Myocyte (in vitro differentiated cells): ENCODE measurements at places on chromosomes 1 and 21.

DNA sequence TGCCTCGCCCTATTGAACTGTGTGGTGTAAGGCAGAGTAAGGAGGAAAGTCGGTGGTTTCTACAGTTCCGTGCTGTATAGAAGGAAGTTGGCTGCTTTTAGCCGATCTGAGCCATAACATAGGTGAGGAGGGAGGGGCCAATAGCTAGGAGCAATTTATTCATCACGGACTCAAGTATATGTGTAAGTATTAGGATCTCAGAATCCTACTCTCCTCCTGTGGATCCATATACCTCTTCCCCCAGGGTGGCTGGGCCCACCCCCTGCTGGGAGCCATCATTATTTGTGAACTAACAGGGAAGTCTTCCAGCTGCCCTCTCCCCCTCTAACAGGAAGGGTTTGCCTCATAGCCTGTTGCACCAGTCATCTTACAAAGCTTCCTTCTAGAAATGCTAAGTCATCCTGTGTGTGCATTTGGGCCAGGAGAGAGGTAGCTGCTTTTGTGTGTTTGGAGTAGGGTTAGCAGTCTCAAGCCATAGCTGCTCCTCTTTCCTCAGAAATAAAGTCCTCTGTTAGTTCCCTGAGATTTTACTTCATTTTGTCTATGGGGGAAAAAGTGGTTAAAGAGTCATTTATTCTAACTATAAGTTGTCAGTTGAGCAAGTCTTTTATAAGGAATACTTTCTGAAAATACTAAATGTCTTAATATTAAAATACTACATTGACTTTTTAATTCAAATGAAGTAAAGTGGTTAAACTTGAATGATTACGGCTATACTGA is 14.9 kb upstream of the CENPS start:
- DNase-seq, result peak; percentile 22

DNA sequence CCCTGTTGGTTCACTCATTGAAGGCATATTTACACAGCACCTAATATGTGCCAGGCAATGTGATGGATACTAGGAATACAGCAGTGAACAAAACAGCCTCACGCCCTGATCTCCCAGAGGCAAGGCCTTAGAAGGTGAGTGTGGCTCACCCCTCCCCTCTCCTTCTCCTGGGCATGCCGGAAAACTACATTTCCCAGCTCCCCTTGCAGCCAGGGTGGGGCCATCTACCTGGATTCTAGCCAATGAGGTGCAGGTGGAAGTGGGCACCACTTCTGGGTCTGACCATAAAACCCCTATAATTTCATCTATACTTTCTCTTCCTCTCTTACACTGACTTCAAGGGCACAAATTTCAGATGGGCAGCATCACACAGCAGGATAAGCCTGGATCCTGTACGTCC is 63.8 kb downstream of the FBXO2 start:
- no peak for DNase-seq

DNA sequence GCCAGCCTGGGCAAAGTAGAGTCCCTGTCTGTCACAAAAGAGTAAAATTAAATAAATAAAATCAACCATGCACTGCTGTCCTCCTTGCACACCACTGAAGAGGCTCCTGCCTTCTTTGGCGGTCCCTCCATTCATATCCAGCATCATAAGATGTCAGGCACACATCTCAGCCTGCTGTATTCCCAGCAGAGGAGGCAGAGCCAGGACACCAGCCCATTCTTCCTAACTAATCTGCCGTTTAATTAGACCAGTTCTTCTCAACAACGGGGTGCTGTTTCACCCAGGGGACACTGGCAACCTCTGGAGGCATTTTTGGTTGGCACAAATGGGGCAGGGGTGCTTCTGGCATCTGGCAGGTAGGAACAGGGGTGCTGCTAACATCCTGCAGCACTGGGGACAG is 119.7 kb downstream of the ETS2 start:
- DNase-seq, result no peak

DNA sequence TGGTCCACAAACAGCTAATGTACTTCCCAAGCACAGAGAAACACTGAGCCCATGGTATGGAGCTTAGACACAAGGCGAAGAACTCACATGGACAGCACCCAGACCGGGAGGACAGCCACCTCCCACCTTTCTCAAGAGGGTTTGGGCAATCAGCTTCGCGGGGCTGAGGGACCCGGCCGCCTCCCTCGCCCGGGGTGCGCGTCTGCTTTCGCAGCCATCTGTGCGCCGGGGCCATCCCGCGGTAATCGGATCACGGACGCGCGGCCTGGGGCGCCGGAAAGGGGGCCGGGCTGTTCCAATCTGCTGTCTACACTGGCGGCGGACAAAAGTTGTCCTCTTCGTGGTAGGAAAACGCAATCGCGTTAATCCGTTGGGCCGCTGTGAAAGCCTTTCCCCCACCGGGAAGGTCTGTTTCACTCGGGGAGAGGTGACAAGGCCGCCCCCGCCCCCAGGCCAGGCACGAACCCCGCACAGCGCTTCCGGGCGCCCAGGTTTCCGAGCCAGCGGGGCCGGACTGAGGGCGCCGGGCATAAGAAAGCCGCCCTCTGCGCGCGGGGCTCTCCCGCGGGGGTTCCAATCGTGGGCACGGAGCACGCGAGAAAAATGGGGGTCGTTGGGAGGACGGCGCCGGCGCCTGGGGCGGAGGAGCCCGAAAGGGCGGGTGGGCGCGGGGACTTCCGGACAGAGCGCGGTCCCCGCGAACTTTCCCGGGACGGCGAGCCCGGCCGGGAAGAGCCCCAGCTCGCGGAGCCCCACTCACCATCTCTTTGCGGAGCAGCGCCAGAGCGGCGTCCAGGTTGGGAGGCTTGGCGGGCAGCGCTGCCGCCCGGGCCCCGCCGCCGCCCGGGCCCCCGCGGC is 664 bp downstream of the FAM89A start:
- peak; percentile 11 for DNase-seq

DNA sequence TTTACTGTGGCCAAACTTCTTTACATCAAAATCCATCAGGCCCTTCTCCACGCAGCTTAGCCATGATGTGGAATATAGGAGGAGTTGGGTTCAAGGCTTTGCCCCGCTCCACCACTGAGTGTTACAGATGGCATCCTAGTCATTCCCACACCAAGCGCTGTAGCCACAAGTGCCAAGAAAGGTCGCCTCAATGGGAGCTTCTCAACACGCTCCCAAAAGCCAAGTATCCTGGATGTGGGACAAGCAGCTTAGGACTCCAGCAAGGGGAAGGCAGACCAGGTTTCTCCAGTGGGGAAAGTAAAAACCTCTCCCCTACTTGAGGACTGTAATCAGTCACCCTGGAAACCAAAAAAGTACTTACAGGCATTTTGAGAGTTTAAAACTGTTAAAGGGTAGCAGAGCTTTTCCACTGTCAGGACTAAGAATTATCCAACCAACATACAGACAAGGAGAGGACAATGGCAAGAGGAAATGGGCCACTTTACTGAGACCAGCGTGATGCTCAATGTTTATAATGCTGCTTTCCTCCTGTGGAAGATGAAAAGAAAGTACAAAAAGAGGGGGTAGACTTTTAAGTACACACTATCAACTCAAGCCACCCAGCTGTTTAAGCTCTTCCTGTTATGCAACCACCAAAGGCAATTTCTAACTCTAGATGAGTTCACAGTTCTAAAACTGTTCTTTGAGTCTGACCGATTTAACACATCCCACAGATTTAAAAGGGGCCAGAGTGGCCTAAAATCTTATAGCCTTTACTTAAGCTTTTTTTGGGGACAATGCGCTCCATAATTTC is 120.7 kb upstream of the KRTAP19-8 start:
- peak; percentile 77 for DNase-seq

- peak; percentile 45 for DNase-seq
These were observed 20.1 kb downstream of the CFHR5 start for GRCh38 chr1:196997423-196997822.

DNA sequence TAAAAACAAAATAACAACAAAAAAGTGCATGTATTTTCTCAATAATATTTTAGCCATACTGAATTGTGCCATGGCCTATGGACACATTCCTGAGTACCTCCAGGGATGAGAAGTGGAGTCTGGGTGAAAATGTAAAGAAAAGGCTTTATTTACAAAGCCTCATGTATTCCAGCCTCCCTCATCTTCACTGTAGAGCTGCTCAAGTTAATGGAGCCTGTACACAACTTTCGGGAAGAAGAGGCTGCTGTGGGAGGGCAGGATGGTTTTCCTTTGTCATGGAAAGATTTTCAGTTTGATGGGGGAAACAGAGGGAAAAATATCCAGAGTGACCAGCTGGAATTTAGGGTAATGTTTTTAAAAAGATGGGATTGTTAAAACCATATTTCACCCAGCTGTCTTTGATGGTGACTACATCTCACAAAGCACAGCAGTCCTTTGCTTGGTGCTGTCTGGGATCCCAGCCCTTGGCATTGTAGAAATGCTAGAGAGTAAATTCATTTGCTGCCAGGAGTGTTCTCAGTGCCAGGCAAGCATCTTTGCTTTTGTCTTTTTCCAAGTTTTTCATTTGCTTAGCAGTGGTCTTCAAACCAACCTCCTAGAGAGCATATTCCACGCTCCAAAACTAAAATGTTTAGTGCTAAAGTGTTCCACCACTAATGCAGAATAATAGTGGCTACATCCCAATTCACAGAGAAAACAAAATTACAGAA is 54.9 kb downstream of the DPT start:
- DNase-seq, result no peak

DNA sequence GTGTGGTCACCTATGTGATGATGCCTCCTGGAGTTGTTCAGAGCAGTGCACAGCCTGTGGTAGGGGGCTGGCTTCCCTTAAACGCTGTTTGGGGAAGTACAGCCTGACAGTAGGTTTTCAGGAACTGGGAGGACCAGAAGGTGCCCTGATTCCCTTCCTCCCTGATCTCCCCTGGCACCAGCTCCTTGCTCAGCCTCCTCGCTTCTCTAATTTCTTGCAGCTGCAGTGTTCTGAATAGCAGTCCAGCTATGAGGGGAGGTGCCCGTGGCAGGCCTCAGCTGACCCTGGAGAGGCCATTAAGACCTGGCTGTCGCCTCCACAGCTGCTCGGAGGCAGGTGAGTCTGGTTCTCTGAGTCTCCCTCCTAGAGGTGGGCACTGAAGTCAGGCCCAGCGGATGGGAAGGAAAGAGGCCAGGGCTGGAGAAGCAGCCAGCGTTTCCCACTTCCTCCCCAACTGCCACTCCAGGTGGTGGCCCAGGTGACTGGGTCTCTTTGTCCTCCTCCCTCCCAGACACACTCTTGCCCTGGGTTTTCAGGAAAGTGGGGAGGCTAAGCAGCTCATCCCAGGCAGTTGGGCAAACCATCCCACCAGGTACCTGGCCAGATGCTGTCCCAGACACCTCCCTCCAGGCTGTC is 52.0 kb upstream of the RPL11 start:
- no peak for DNase-seq

DNA sequence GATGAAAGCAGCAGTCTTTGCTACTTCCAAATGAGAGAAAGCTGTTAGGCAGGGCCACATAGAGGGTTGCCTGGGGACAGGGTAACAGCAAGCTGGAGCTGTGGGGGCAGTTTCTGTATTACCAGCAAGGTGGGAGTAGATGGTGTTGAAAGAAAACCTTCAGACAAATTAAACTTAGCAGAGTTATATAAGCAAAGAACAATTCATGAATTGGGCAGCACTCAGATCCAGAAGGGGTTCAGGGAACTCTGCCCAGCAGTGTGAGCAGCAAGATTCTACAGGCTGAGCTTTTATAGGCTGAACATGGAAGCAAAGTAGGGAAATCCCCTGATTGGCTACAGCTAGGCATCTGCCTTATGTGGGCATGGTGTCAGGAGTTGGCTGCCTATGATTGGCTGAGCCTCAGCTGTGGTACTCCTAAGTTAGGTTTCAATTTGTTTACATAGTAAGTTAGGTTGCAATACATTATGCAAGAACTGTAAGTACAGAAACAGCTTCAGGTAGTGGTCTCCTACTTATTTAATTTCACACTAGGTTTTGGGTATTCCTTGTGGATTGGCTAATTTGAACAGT is 64.1 kb upstream of the TMPRSS2 start:
- no peak for DNase-seq

GRCh38 chr1:212313616-212314015 is 28.4 kb downstream of the PPP2R5A start:
- DNase-seq, result peak; percentile 73

GRCh38 chr1:119635811-119636390 is 12.2 kb downstream of the ZNF697 start:
- DNase-seq, result no peak

GRCh38 chr1:209929751-209930150 is 8.3 kb upstream of the SYT14 start:
- DNase-seq, result no peak

- DNase-seq, result no peak
These were observed 56.4 kb downstream of the ELK4 start for GRCh38 chr1:205575294-205575885.

DNA sequence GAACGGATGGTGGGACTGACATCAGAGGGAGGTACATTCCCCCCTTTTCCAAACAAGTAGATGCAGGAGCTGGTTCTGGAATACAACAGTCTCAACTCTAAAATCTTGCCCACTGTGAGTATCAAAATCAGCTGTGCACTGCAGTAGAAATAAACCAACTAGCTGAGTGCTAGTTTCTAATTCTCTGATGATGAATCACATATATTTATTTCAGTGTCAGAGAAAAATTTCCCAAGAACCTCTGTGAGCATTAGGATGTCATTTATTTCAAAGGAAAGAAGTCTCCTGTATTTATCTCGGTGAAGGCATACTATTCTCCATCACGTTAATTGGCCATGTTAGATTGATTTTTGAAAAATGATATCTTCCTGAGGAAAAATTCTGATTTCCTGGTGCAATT is 67.1 kb downstream of the LHX9 start:
- DNase-seq, result peak; percentile 48

- no peak for DNase-seq
These were observed at the start of gene C1QC for GRCh38 chr1:22643381-22643780. Gene C1QC (plus strand): TSS chr1:22643633. CDS start chr1:22644024, 391 bp downstream.

- no peak for DNase-seq
These were observed 980 bp upstream of the METTL18 start for GRCh38 chr1:169795687-169796086.
